GM23338 (cell line): ENCODE measurements at places on chromosomes 3 and 15. TPM values are rescaled to one million over a fixed set of nuclear protein-coding genes. Genes with fewer than 3 reads are reported as not detected.

The CIB2 gene
- polyA plus RNA-seq = 56.6 and 59.5 TPM in 2 replicates

The SNX22 gene
- polyA plus RNA-seq = 3.7 TPM in 2 replicates

The MYRIP gene
- 1.5 TPM in 2 replicates for polyA plus RNA-seq

The CMTM7 gene
- 88.3 and 93.6 TPM in 2 replicates for polyA plus RNA-seq

The TPRG1 gene
- polyA plus RNA-seq = 0.26 and 0.74 TPM in 2 replicates

The SHC4 gene
- polyA plus RNA-seq = 0.32 and 0.38 TPM in 2 replicates

The CATSPER2 gene
- 0.92 and 1.1 TPM in 2 replicates for polyA plus RNA-seq

The BMF gene
- 2.0 and 2.5 TPM in 2 replicates for polyA plus RNA-seq

The SNTN gene
- 0.70 TPM in 1 of 2 replicates, not detected in the other for polyA plus RNA-seq
